ENCODE measurements at places on chromosomes 4 and X.

GRCh38 chr4:95214408-95214807 is 334.4 kb downstream of the UNC5C start:
- no peak for DNase-seq

- no peak for DNase-seq
Observed at GRCh38 chr4:98468709-98469108, 189.7 kb downstream of the TSPAN5 start.

DNA sequence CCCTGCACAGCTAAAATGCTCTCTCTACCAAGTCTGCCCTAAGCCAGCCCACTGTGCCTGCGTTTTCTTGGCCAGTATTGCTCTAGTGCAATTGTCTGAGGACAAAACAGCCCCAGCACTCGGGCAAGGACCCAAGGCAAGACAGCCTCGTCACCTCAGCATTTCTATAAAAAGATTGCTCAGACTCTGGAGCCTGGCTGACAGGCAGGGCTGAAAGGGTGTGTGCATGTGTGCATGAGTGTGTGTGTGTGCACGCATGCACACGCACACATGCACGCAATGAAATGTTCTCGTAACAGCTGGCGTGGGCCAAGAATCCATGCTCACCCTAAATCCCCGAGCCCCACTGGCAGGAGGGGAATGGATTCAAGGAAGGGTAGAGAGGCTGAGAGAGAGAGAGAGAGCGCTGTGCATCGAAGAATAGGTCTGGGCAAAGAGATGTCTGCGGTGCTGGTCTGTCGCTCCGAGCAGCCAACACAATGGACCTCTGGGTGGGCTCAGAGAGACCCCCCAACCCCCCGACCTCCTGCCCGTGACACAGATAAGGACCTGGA is 579.2 kb downstream of the BCOR start:
- no peak for DNase-seq

DNA sequence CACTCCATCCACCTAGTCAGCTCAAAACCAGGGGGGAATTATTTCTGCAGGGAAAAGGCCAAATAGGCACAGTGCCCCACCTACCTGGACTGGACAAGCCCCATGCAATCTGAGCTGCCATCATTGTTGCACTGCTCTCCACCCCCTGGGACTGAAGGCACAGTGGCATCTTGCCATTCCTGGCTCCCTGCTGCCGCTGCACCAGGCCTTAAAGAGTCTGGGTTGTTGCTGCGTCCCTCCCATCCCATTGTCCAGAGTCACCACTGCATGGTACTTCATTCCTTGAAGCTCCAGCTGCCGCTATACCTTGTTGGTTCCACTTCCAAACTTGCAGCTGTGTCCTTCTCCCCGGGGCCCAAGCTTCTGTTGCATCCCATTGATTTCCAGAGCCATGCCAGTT is 629.7 kb downstream of the STIM2 start:
- DNase-seq = no peak

- no peak for DNase-seq
Observed at GRCh38 chr4:154492288-154492687, 689 bp upstream of the DCHS2 start.

DNA sequence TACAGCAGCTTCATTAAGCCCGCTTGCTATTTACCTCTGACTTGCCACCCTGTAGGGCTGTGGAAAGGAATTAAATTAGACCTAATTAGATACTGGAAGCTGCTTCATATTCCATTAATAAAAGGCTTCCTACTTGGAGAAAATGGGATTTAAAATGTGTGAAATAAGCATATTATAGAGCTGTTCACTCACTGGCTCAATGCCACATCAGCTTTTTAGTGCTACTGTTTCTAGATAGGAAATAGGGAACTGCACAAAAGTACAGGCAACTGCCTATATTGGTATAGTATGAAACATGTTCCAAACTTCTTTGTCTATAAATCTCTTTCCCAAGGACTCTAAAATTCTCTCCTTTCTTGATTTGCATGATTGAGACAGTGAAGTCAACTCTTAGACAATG is 407.9 kb upstream of the AADAT start:
- no peak for DNase-seq

DNA sequence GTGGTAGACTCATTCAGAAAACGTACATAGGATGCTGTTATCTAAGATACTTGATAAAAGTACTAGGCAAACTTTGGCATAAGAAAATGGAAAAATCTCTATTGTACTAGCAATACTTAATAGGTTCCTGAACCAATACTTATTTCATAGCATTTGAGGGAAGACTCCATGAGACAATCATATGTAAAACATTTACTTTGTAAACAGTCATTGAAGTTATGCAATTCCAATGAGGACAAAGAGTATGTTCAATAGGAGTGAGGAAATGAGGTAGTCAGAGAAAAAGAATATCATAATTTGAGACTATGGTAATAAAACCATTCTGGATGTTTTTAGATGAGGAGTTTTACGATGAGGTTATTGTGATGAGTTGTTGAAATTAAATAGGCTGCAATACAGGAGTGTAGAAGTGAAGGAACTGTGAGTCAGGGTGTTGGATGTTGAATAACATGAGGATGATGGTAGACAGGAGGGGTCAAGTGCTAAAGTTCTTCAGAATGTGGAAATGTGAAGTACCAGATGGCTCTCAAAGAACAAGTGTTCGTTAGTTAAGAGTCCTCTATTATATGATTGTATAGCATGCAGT is 397.9 kb downstream of the PPP3CA start:
- DNase-seq = no peak

DNA sequence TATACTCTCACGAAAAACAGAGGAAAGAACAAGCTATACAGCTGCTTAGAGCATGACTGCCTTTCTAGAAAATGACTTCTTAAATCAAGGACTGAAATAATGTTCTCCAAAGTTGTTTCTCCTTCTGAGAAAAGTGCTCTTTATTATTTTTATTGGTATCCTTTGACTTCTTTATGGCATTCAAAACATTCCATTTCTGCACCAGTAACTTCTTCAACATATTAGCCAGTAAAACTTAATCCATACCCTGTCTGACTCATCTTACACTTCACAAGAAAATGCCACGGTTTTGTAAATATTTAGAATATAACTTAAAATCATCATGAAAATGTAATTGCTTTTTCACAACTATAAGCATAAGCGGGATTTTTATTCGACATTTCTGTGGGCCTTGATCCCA is 180.4 kb downstream of the NR3C2 start:
- no peak for DNase-seq
